Cardiac fibroblast (primary cell): ENCODE measurements at places on chromosomes 7 and 10.

- DNase-seq = no peak
Observed at GRCh38 chr7:39623732-39624441, 515 bp downstream of the RALA start.

DNA sequence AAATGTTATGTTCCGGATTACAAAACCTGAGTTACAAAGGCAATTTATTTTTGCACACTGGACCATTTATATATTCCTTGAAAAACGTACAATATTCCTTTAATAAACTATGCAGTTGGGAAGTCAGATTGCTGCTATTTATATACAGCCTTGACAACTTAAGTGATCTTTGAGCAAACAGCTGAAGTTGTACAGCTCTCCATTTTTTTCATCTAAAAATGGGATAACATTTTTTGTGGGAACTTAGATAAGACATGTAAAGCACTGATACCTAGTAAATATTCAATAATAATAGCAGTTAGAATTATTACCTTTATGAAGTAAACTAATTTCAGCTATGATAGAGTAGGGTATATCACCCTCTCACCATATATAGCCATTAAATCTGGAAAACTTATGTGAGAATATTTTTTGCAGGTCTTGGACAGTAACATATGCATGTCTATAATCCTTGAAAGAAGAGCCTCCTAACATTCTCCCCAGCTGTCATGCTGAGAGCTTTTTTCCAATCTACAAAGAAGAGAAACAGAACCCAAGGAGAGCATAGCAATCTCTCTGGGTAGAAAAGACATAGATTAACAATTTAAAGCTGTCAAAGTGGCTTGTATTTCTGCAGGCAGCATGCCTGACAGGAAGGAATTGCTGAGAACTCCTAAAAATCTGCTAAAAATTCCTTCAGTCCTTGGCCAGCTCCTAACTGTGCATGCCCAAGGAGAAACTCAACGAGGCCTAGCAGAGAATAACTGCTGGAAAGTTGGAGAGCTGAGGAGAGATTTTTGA, 326.0 kb downstream of the CRPPA start:
- DNase-seq = peak; percentile 31

- no peak for DNase-seq
Observed at GRCh38 chr10:97095701-97096260, 90.0 kb downstream of the SLIT1 start.

GRCh38 chr10:18312374-18313139, 172.3 kb downstream of the CACNB2 start:
- peak; percentile 56 for DNase-seq

- DNase-seq = peak; percentile 2
Observed at GRCh38 chr7:114345494-114345893, 69.1 kb upstream of the FOXP2 start.

GRCh38 chr10:66822801-66823200, 103.0 kb upstream of the LRRTM3 start:
- DNase-seq = no peak

DNA sequence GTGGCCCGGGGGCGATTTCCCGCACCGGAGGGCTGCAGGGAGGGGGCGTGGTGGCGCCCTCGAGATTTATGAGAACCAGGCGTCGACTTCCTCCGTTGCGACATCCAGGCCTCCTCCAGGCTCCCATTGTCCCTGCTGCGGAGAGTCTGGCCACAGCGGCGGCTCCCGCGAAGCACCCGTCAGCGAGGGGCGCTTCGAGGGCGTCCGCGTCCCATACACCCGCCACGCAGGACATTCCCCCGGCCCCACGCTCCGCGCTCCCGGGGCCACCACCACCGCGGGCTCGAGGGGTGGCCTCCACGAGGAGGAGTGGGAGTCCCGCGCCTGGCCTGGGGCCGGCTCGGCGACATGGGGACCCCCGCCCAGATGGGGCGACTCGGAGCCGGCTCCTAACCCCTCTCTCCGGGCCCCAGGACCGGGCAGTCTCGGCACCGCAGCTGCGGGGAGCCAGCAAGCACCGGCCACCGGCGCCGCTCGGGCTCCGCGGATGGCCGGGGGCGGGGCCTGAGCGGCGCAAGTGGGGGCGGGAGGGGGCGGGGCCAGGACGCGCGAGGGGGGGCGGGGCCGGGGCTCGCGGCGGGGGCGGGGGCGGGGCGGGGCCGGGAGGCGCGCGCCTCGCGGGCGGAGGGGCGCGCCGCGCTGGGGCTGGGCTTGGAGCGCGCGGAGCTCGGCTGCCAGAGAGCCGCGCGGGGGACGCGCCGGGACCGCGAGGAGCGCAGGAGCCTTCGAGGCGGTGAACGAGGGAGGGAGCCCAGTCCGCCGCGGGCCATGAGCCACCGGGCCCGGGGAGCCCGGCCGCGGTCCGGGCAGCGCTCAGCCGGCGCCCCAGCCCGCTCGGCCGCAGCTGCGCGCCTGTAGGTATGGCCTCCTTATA, at the start of gene SH2B2:
SH2B2 (plus strand) TSS at position 632 of the 874 bp plus-strand sequence. CDS start 13,683 bp downstream, outside the sequence.
- peak; percentile 64 for DNase-seq

GRCh38 chr7:31492086-31492485, 21.8 kb upstream of the ITPRID1 start:
- no peak for DNase-seq

DNA sequence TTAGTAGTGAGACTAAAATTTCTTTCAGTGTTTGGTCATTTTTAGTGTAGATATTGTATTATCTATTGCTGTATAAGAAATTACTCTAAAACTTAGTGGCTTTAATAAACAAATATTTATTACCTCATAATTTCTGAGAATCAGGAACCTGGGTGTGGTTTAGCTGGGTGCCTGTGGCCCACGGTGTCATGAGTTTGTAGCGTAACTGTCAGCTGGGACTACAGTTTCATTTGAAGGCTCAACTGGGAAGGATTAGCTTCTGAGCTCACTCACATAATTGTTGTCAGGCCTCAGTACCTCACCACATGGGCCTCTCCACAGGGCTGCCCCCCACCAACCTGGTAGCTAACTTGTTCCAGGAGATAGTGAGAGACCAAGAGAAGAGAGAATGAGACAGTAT, 98.5 kb downstream of the SRI start:
- DNase-seq = no peak

DNA sequence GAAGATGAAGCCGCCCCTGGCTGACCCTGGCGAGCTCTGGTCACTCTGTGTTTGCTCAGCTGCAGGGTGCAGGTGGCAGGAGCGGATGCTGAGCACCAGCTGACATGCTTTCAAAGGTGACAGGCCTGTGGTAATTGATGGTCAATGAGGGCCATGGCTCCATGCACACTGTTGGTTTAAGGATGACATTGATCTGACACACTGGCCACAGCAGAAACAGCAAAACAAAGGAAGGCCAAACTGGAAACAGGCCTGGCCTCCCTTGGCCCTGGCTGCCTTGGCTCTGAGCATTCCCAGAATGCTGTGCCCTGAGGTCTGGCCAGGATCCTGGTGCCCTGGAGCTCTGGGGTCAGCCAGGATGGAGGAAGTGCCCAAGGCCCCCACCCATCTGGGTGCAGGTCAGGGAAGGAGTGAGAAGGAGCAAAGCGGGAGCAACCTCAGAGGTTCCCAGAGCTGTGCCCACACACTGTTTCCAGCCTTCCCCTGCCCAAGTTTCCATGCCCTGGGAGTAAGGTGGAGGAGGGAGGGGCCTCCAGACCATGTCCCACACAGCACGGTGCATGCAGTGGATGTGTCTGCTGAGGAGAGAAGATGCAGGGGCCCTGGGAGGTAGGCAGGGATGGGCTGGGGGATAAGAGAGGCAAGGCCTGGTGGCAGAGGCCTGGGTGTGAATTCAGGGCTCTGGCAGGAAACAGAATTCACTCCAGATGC, 302.2 kb downstream of the RPS24 start:
- peak; percentile 75 for DNase-seq

GRCh38 chr10:58291538-58292174, 22.7 kb downstream of the CISD1 start:
- peak; percentile 81 for DNase-seq

DNA sequence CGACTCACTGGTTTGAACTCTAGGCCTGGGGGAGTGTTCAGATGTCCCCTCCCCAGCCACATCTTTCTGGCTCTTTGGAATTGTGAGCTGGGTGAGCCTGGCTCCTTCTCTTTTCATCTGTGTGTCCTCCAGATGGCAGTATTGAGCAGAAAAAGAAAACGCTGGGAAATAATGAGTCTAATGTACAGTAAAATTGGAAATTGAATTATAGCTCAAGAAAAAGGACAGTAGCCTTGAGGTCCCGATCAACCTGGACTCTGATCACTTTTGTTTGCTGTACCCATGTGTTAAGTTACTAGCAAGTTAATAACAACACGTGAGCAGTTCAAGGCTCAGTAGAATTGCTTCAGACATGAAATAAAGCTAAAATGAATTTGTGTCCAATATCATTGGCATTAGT, 77.9 kb downstream of the SNX10 start:
- peak; percentile 59 for DNase-seq
